Stimulated activated CD8-positive, alpha-beta memory T cell treated with anti-CD3 and anti-CD28 coated beads, Interleukin-7, amount 100 ng/mL, for 48 hours (primary cell): ENCODE measurements at places on chromosomes 6 and 20.

GRCh38 chr20:39133201-39133600, 171.1 kb downstream of the DHX35 start:
- no peak for DNase-seq

GRCh38 chr6:154830771-154831170, 97.6 kb downstream of the SCAF8 start:
- no peak for DNase-seq

- no peak for DNase-seq
These were observed 16.3 kb downstream of the NTSR1 start for GRCh38 chr20:62724692-62725595.

DNA sequence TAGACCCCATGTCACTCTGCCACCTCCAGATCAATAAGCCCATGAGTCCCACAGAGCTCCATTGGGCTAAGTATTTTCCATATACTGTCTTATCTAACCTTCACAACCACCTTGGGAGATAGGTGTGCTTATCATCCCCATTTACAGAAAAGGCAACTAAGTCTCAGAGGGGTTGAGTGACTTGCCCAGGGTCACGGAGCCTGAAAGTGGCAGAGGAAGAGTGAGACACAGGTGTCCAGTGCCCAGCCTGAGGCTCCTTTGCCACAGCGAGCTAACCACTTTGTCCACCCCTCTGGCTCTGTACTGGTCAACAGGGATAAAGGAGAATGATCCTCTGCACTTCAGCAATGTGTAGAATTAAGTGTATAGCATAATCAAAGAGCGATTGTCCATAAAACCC, 124.5 kb downstream of the GMDS start:
- no peak for DNase-seq

GRCh38 chr6:12528136-12528535, 188.4 kb upstream of the PHACTR1 start:
- no peak for DNase-seq

GRCh38 chr6:140012150-140012549, 637.7 kb upstream of the CITED2 start:
- DNase-seq = no peak

- no peak for DNase-seq
These were observed 21.3 kb upstream of the MICB start for GRCh38 chr6:31476515-31477139.

GRCh38 chr6:9511157-9511556, 903.7 kb downstream of the TFAP2A start:
- no peak for DNase-seq

- no peak for DNase-seq
These were observed 300.9 kb upstream of the PRDM1 start for GRCh38 chr6:105785066-105785811.

GRCh38 chr20:44696315-44696714, 18.9 kb upstream of the CCN5 start:
- no peak for DNase-seq

GRCh38 chr20:46286382-46286781, 21.9 kb downstream of the CDH22 start:
- no peak for DNase-seq

DNA sequence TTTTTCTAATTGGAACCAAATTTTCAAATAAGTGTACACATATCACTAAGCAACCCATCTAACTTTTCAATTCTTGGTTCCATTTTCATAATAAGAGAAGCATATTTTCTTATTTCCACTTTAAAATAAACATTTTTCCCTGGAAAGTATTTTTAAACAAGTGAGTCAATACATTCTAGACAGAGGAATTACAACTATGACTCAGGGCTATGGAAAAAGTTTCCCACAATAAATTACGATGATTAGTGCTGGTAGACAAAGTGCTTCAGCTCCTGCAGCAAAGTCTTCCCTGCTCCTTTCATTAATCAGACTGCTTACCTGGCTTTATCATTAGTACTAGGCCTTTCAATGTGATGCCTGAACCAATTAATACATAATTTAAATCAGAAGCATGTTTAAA, 322.5 kb downstream of the HACE1 start:
- no peak for DNase-seq

DNA sequence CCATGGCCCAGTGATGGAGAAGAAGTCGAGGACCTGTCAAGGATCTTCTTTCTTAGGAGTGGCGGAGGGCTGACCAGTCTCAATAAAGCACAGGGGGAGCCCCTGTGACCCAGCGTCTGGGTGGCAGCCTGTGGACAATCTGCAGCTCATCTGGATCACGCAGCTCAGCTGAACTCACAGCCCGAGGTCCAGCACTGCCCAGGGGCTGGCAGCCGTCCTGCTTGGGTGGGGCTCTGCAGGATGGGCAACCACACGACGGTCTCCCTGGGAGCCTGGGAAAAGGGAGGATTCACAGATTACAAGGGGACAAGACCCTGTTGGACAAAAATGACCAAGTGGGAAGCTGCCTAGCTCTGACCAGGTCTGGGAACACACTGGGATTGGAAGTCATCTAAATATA, 110.8 kb downstream of the MYLK4 start:
- DNase-seq = no peak

- no peak for DNase-seq
These were observed 161.7 kb downstream of the SYCP2 start for GRCh38 chr20:59771506-59772372.

- DNase-seq = no peak
These were observed 143.3 kb upstream of the MAP3K7 start for GRCh38 chr6:90730151-90730673.

- no peak for DNase-seq
These were observed 63.6 kb downstream of the GTF2H5 start for GRCh38 chr6:158231551-158232315.

GRCh38 chr6:137522831-137523230, 28.6 kb upstream of the OLIG3 start:
- DNase-seq = no peak

DNA sequence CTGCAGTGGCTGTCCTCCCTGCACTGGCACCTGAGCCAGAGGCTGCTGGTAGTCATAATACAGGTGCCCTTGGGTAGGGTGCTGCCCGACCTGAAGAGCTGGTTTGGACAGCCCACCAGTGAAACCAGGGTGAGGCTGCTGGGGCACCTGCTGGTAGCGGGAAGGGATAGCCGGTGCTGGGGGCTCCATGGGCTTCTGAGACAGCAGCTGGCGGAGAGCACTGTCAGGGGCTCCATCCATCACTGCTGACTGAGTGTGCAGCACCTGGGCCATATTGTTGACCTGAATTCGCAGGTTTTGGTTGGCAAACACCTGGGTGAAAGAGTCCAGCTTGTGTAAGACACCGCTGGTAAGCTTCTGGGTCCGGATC, 51.2 kb upstream of the MRPS10 start:
- DNase-seq = no peak

- DNase-seq = no peak
These were observed 23.0 kb upstream of the STK38 start for GRCh38 chr6:36570264-36570663.

GRCh38 chr20:35318502-35319157, 26.4 kb upstream of the FAM83C start:
- no peak for DNase-seq

DNA sequence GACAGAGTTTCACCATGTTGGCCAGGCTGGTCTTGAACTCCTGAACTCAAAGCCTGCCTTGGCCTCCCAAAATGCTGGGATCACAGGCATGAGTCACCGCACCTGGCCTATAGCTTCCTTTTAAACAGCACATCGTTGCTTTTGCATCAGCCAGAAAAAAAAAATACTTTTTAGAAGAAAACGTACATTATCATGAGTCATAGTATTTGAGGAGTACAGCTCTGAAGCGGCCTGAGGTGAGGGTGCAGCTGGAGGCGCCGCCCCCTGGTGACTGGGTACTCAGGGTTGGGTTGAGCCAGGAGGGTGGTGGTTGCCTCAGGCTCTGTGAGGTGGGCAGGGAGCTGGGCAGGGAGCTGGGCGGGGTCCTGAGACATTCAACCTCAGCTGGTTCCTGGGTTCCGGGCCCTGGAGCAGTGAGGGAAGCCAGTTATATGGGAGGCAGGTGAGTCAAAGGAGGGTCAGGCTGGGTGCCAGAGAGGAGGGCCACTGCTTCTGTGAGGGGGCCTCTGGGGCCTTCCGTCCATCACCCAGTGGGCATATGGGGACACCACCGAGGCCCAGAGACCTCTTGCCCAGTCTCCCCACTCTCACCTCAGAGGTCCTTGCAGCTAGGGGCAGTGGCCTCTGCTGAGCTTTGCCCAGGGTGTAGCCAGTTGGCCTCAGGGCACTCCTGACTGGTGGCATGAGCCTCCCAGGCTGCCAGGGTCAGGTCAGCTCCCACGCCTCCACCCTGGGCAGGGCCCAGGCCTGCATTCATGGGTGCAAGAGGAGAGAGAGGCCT, 11.7 kb upstream of the ID1 start:
- no peak for DNase-seq

GRCh38 chr6:145899915-145900569, 64.1 kb downstream of the SHPRH start:
- DNase-seq = no peak

GRCh38 chr6:32082478-32082877, 26.7 kb downstream of the TNXB start:
- DNase-seq = no peak

- DNase-seq = no peak
These were observed 1.9 kb upstream of the SLC24A3 start for GRCh38 chr20:19210391-19211155.

DNA sequence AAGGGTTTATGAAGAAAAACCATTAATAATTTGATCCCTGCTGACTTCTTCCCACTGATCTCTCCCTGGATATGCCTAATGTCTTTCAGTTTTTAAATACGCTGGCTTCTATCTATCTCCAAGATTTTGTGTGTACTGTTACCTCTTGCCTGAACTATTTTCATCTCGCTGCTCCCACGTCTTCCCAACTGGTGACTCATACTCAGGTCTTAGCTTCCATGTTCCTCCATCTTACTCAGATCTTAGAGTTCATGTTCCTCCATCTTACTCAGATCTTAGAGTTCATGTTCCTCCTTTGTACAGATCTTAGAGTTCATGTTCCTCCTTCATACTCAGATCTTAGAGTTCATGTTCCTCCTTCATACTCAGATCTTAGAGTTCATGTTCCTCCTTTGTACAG, 21.6 kb downstream of the GPR6 start:
- no peak for DNase-seq

DNA sequence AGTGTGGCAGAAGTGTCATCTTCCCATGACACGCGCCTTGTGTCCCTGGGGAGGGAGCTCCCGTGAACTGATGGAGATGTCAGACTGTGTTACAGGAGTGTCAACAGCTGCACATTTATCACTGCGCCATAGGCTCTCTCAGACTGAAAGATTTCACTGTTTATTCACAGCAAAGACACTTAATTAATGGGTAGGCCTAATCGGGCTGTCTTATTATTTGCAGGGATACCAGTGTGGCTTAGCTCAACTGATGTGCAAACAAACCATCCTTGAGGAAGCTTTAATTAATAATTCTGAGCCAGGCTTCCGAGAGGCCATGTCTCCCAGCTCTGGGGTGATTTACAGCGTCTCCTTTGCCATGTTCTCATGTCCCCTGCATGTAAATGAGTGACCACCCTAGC, 771.0 kb downstream of the QKI start:
- DNase-seq = no peak

DNA sequence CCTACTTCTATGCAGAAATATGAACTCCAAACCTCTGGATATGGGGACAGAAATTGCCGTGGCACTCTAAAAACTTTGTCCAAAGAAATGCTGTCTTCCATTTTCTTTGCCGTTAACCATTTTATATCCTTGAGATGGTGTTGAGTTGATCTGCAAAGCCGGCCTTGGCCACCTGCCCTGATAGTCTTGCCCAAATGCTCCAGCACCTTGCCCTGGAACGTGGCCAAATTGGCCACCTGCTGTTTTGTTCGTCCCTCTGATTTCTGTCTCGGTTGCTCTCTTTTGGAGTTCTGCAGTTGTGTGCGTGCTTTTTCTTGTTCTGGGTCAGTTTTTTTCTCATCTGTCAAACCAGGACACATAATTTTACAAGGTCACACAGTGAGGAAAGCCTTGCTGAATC, 239.7 kb upstream of the GMDS start:
- no peak for DNase-seq

DNA sequence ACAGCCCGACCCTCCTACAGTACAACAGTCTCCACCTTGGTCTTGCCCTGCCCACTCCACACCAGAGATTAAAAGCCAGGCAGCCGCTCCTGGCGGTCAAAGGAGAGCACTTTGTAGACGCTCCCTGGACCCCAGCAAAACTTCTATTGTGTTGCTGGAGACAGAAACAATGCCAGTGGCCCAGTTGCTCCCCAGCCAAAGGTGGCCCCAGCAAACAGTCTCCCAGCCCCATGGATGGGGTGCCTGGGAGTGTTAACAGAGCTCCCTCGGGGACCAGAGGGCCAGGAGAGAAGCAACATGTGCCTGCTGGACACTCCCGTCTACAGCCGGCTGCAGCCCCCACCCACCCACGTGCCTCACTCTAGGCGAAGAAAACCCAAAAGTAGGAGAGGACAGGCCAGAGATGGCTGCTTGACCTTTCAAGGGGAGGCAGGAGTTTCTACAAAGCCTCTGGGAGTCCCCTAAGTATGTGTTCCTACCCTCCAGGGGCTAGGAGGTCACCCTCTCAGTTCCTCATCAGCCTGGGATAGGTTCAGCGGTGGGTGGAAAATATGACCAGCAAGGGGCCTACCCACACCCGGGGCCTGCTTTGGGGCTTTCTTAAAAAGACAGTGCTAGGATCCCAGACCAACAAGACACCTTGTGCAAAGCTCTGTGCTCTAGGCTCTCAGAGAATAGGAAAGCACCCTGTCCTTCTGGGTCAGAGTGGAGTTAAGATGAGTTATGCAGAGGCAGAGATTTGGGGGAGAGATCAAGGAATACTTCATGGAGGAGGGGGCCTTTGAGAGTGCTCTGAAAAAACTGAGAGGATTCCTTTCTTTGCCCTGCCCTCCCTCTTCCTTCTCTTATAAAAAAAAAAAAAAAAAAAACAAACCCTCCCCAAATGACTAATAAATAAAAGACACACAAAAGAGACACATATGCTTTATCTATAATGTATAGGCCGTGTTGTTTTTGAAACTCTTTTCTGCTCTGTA, 19.0 kb upstream of the PREX1 start:
- DNase-seq = peak; percentile 59

GRCh38 chr6:37155394-37156312, 14.3 kb upstream of the PIM1 start:
- DNase-seq = peak; percentile 70

- DNase-seq = no peak
These were observed 120.1 kb downstream of the SYCP2 start for GRCh38 chr20:59813126-59813947.

DNA sequence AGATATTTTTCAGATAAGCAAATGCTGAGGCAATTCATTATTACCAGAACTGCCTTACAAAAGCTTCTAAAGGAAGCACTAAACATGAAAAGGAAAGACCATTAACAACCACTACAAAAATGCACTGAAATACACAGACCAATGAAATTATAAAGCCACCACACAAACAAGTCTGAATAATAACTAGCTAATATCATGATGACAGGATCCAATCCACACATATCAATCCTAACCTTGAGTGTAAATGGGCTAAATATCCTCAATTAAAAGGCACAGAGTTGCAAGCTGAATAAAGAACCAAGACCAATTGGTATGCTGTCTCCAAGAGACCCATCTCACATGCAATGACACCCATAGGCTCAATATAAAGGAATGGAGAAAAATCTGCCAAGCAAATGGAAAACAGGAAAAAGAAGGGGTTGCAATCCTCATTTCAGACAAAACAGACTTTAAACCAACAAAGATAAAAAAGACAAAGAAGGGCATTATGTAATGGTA, 58.0 kb upstream of the PHIP start:
- no peak for DNase-seq

- no peak for DNase-seq
These were observed 990 bp downstream of the BPI start for GRCh38 chr20:38304845-38305447.
